ENCODE measurements at places on chromosomes 5 and 9.
A peak's percentile ranks its signal among the peaks of the same experiment; 100 is the strongest.

- DNase-seq, result no peak
Observed at GRCh38 chr5:131363811-131364506, 100.1 kb downstream of the CDC42SE2 start.

DNA sequence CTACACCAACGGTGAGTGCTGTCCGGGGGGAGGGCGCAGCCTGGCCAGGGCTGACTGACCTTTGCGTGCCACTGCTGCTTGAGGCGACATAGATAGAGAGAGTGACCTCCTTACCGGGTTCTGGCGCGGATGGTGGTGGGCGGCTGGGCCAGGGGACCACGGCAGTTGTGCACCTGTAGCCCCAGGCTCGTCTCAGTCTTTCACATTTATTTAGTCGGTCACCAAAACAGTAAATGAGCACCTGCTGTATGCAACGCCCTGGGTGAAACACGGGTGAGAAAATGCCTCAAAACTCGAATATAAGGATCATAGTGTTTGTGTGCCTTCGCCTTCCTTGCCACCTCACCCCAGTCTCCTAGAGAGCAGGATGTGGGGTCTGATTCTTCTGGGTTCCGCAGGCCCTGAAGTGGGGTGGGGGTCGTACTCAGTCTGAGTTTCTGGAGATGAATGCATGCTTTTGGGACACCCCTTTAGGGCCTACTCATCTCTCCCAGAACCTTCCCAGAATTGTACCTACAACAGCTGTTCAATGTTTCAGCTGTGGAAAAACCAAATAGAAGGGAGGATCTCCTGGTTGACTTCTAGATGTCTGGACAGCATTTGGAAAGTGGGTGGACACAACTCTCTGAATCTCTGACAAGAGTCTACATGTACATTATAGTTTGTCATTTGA is 714 bp downstream of the SEC24A start:
- DNase-seq, result no peak

- no peak for DNase-seq
Observed at GRCh38 chr9:23841304-23841703, 15.3 kb upstream of the ELAVL2 start.

DNA sequence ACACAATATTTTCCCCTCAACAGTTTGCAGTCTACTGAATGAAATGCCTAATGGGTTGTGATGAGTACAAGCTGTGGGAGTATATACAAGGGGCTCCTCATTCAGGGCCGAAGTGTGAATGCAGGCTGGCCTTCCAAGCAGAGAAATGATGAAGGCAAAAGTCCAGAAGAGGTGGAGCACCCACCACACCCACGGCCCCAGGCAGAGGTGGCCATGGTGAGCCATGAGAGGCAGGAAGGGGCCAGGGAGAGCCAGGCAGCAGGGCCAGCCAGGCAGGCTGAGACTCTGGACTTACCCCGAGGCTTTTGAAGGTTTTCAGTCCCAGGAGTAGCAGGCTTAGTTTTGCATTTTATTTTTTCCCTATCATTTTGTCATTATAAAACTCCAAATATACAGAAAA is 218.1 kb downstream of the AUH start:
- no peak for DNase-seq

DNA sequence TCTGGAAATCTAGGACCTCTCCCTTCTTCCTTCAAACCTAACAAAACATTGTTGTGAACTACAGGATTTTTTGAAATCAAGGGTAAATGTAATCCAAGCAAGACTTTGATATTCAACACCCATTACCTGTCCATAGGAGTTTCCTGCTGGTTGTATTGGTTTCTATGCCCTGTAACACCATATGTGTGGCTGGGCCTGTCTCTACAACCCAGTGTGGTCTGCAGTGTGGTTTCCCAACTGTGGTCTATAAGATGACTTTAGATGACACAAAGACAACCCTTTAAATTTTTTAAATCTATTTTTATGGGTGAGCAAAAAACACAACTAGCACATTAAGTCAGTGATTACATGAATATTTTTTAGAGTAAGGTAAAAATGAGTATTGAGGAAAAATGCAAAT is 93.1 kb downstream of the SMIM15 start:
- no peak for DNase-seq

GRCh38 chr9:75545287-75545686 is 345.2 kb upstream of the PCSK5 start:
- DNase-seq, result no peak

GRCh38 chr9:115373000-115373709 is 255.2 kb upstream of the TNC start:
- DNase-seq, result no peak

DNA sequence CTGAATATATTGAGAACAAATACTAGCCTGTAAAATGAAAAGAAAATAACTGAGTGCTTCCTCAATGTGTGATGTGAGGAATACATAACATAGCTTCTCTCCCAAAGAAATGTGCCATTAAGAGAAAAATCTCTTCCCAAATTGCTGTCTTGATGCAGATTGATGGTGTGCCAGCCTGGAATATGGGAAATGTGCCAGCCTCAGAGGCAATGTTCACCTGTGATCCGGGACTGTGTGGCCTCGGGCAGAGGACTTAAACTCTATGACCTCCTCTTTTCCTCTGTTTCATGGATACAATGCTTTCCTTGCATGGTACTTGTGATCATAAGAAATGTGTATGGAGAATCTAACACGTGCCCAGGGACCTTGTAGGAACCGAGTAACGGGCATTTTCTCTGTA is 370.9 kb downstream of the DIRAS2 start:
- no peak for DNase-seq

DNA sequence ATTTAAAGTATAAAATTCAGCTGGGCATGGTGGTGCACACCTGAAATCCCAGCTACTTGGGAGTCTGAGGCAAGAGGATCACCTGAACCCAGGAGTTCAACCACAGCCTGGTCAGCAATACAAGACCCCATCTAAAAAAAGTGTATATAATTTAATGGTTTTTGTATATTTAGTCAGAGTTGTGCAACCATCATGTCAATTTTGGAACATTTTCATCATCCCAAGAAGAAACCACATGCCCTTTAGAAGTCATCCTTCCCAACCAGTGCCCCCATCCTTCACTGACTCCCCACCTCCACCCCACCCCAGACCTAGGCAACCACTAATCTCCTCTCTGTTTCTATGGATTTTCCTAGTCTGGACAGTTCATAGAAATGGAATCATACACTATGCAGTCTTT is 18.8 kb upstream of the TEK start:
- no peak for DNase-seq

DNA sequence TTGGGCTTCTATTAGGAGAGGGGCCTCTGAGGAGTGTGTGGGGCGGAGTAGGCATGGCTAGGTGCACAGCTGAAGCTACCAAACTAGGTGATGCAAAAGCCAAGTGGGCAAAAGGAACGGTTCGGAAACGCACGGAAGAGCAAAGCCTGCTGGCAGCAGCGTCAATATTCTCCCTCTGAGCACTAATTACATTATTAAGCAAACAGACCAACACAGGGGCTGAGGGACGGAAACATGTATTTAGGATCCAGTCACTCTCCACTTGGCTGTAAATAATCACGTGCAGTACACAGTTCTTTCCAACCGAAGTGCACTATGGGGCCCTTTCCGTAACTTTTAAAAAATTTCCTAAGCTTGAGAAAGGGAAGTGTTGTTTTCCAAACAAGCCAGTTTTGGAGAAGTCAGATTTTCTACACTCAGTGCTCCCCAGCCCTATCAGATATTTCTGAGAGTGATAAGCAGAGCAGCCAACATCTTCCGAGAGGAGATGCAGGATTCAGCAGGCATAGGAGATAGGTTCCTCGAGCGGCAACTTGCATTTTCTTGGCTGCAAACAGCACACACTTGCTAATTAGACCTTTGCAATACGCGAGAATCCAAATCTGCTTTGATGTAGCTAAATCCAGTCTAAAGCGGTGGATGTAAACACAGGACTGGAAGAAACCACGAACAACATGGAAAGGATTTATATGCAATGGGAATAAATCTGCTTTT is 217.2 kb upstream of the TBCA start:
- no peak for DNase-seq

DNA sequence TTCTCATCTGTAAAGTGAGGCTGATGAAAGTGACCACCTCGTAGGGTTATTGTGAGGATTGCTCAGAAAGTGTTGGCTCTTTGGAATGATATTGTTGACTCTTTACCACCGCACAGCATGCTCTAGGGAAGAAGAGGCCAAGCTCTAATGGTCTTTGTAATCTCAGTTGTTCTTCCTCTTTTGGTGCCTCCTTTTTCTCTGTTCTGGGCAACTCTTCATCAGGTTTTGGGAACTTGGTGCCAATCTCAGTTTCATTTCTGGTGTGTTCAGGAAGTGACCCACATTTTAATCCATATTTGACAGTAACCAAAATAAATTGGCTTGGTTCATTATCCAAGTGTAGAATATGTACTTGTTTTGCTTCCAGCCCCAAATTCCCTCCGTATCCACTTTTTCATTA is 25.1 kb downstream of the ARHGAP26 start:
- no peak for DNase-seq

DNA sequence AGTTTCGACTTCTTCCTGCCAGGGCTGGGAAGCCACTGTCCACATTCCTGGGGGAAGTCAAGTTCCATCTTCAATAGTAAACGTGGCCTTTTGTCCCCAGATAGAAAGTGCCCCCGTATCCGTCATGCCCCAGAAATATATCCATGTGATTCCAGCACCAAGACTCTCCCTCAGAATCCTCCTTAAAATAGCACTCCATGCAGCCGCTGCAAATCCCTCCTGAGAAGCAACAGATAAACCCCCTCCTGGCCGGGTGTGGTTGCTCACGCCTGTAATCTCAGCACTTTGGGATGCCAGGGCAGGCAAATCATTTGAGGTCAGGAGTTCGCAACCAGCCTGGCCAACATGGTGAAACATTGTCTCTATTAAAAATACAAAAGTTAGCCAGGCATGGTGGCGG is 126.1 kb downstream of the OLFM1 start:
- DNase-seq, result no peak

GRCh38 chr5:1641041-1641440 is 117.3 kb upstream of the LPCAT1 start:
- DNase-seq, result no peak

GRCh38 chr5:91175708-91176107 is 207.4 kb downstream of the ARRDC3 start:
- no peak for DNase-seq

DNA sequence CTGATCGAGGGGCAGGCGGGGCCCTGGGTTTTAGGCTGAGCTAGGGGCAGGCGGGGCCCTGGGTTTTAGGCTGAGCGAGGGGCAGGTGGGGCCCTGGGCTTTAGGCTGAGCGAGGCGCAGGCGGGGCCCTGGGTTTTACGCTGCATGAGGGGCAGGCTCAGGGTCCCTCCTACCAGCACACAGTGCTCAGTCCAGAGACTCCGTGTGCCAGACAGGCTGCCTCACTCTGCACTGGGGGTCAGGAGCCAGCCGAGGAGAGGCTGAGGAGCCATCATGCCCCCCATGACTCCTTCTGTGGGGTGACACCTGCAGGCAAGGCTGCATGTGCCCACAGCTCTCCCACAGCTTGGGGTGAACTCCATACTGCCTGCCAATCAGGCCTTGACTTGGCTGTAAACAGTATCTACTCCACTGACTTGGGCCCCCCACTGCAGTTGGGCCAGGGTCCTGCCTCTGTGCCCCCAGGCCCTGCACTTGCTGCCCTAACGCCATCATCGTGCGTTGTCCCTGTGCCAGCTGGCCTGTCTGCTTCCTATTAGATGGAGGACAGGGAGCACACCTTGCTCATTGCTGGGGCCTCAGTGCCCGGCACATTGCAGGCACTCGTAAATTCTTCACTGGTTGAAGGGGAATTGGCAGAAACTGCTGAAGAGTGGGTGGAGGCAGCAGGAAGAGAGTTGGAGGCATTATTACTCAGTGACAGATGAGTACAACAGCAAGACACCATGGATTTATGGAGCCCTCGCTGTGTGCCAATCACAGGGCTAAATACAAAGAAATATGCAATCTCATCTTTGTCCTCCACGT is 78.6 kb downstream of the AMBP start:
- DNase-seq, result no peak

DNA sequence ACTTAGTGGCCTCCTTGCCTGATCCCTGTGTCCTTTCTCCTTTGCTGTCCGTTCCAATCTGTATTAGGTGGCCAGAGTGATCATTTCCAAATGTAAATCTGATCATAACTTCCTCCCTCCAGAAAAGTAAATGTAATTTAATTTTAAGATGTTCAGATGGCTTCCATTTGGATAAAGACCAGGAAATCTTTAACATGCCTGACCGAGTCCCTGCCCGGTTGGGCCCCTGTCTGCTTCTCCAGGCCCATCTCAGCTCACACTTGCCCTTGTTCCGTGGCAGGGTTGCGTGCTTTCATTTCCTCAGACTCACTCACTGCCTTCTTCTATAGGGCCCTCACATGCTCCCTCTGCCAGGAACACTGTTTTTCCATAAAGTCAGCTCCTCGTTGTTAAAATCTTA is 7.6 kb downstream of the MAP3K1 start:
- no peak for DNase-seq

DNA sequence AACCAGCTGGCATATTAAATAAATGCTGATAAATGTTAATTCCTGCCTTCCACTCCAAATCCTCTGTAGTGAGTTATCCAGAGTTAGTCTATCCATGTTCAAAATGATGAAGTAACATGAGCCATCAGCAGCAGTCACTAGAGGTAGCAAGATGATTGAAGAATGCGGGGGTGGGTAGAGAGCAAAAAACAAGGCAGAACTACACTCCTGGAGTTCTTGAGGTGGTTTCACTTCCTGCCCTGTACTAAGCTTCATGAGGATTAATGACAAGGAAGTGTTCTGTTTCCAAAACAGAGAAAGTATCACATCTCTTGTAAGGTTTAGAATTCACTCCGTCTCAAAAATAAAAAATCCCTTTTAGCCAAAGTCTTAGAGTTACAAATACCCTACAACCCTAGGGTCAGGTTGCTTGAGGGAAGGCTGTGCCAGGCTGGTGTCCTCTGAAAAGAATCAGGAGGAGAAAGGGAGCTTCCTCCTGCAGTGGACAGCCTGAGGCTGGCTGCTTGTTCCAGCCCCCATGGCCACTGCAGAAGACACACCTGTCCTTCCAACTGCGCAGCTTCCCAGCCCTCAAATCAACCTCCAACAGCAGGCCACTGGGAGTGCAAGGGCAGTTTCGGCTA is 180.2 kb downstream of the DENND1A start:
- DNase-seq, result no peak

GRCh38 chr5:24530906-24531305 is 113.9 kb downstream of the CDH10 start:
- no peak for DNase-seq

GRCh38 chr5:181261320-181262049 is 542 bp upstream of the TRIM52 start:
- DNase-seq, result peak; percentile 41

DNA sequence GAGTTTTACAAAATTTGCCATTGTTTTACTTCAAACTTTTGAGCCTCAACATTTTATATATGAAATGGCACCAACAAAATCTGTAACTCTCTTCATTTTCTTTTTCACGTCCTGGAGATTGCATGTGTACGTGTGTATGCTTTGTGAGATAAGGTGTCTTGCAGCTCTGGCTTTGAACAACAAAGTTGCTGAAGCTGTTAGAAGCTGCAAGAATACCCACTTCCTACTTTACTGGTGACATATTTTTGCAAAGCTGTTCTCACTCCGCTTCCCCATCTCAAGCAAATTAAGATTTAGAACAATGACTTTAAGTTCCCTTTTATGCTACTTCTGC is 41.8 kb downstream of the FYB1 start:
- no peak for DNase-seq
